H1 (cell line): ENCODE measurements at places on chromosomes 3 and 15. TPM values are rescaled to one million over a fixed set of nuclear protein-coding genes. Genes with fewer than 3 reads are reported as not detected.

GRCh38 chr3:42062464-42062863, 28.7 kb upstream of the TRAK1 start:
- DNase-seq = no peak

Gene SCAMP2
- 40.3 and 41.7 TPM in 2 replicates for total RNA-seq

GRCh38 chr3:10374311-10374710, 53.4 kb upstream of the SEC13 start:
- DNase-seq = no peak

DNA sequence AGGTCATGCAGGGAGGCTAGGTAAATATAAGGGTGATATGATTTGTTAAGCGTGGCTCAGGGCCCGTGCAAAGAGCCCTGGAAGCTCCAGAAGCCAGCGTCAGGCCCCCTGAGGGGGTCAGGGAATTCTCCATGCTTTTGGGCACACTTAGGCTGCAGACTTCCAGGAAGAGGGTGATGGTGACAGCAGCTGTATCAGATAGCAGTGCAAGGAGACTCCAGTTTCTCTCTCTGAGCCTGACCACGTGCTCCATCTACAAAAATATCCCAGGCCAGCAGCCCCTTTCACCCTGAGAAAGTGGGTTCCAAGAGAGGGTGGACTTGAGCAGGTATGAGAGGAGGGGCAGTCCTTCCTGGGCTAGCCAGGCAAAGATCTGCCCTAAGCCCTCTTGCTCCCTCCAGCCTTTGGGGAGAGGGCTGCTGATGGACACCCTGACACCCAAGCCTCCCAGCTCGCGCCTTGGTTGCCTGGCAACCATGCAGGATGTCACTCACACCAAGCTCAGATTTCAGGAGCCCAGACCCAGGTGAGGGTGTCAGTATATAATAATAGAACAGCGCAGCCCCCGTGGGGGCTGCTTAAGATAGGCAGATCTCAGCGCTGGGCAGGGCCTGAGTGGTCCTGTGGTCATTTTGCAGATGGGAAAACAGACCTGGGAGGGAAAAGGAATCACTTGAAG, 35.8 kb downstream of the ATP2B2 start:
- DNase-seq = no peak

Gene CELSR3
- 26.7 and 29.5 TPM in 2 replicates for total RNA-seq

Gene PPP1R14D
- total RNA-seq = not detected in 2 replicates

- DNase-seq = no peak
Observed at GRCh38 chr3:190116551-190117067, 4.1 kb downstream of the P3H2 start.

DNA sequence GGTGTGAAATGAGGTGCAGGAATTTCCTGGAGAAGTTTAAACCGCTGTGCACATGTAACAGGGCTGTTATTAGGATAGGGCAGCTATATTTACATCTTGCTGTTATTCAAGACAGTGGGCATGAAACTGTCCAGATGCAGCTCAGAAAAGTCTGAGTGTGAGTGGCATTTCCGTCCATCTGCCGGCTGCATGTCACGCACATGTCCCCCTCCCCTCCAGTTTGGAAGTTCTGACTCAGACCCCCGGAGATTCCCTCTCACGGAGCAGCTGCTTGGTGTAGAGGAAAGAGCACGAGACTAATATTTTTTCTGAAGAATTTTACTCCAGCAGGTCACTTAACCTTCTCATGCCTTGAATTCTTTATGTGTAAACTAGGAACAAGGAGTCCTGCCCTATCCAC, 69.8 kb downstream of the FEM1B start:
- DNase-seq = no peak

Gene EID1
- 110 and 135 TPM in 2 replicates for total RNA-seq

- no peak for DNase-seq
Observed at GRCh38 chr3:103056542-103056941, 621.7 kb downstream of the ZPLD1 start.

Gene MYO5C
- 25.0 and 26.7 TPM in 2 replicates for total RNA-seq

GRCh38 chr15:58566029-58566428, 134.2 kb downstream of the LIPC start:
- no peak for DNase-seq

GRCh38 chr3:152609891-152610290, 225.0 kb upstream of the P2RY1 start:
- no peak for DNase-seq

DNA sequence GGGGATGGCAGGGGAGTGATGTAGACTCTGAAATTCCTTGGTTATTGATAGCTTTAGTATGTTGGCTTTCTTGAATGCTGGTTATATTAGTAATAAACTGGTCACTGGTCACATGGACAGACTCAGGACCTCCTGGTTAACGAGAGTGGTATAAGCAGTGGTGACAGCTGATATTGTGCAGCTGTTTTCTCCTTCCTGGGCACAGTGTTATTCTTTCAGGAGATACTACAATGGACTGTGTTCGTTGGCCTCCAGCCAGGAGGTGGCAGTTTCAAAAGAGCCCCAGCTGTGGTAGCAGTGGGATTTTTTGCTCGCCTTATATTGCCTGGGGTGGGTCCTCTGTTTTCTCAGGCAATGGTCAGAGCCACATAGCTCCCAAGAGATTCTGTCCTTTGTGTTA, 181.6 kb upstream of the RBMS3 start:
- no peak for DNase-seq
